Activated T-cell treated with anti-CD3 and anti-CD28 coated beads, Interleukin-2, amount 50 U/mL, for 72 hours (primary cell): ENCODE measurements at places on chromosomes 3 and 15. TPM values are rescaled to one million over a fixed set of nuclear protein-coding genes. Genes with fewer than 3 reads are reported as not detected.

Gene IQCH
- 3.6 TPM for total RNA-seq

Gene OR5K2
- not detected for total RNA-seq

Gene UROC1
- total RNA-seq: not detected

Gene COL6A5
- not detected for total RNA-seq

Gene GOLGA8H
- 0.46 TPM for total RNA-seq

Gene PLSCR2
- total RNA-seq: 0.34 TPM

Gene THSD4
- total RNA-seq: not detected

Gene FSTL1
- 1.7 TPM for total RNA-seq

Gene TMEM158
- total RNA-seq: not detected

Gene ARNT2
- total RNA-seq: 0.19 TPM

Gene ENTPD3
- total RNA-seq: not detected

Gene CORO2B
- total RNA-seq: not detected

DNA sequence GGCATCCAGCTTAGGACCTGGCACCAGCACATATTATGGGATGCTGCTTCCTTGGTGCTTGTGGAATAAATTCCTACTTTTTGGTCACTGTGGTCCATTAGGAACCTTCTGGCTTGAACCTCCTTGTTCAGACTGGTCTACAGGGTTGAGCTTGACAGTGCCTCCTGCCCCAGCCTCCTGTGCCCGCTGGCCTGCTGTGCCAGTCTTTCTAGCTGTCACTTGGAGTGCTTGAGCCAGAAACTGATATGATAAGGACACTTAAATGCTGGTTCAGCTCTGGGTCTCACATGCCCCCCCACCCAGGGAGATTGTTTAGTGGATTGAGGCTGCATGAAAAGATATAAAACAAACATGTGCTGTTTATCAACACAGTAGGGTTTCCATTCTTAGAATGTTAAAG, 147.8 kb downstream of the SLCO3A1 start:
- no peak for DNase-seq

GRCh38 chr15:36428102-36428845, 151.2 kb upstream of the CDIN1 start:
- no peak for DNase-seq

- no peak for DNase-seq
Observed at GRCh38 chr3:45632956-45633355, 38.4 kb downstream of the LIMD1 start.

DNA sequence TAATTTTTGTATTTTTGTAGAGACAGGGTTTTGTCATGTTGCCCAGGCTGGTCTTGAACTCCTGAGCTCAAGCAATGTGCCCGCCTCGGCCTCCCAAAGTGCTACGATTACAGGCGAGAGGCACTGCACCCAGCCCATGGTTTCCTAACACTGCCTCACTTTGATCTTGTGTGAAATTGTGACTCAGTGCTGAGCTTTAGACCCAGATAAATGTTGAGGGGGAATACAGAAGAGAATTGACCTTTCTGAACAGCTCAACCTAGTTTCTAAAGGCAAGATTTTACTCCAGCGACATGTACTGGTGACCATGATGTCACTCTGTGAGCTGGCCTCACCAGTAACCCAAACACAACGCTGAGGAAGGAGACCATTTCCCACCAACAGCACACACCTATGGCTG, 73.5 kb downstream of the ATP1B3 start:
- no peak for DNase-seq

DNA sequence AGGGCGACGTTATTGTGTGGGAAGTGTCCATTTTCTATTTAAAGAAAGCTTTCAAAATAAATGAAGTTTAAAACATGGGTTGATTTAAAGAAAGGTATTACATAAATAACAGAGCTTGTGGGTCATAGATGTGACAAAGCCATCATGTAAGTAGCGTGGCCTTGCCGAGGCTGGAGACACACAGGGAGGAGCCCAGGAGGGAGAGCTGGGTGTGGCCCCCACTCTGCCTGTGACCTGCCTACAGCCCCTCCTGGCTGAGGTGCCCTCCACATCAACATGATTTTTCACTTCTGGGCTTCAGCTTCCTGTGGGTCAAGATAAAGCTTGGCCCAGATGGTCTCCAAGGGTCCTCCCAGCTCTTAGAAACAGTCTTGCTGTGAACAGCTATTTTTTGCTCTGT, 12.5 kb upstream of the MGLL start:
- DNase-seq: no peak

DNA sequence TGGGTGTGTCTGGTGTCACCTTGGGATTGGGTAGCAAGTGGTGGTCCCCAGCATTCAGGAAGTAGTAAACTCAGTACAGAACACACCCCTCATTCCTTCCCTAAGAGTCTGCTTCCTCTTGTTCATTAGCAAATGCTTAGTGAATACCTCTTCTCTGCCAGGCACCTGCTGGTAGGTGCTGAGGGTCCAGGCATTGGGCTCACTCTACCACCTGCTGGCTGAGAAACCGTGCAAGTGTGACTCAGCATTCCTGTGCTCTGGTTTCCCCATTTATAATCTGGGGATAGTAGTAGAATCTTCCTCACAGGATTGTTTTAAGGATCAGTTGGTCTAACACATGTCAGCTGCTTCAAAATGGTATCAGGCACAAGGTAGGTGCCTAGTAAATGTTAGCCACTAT, 4.8 kb downstream of the SHF start:
- DNase-seq: no peak

DNA sequence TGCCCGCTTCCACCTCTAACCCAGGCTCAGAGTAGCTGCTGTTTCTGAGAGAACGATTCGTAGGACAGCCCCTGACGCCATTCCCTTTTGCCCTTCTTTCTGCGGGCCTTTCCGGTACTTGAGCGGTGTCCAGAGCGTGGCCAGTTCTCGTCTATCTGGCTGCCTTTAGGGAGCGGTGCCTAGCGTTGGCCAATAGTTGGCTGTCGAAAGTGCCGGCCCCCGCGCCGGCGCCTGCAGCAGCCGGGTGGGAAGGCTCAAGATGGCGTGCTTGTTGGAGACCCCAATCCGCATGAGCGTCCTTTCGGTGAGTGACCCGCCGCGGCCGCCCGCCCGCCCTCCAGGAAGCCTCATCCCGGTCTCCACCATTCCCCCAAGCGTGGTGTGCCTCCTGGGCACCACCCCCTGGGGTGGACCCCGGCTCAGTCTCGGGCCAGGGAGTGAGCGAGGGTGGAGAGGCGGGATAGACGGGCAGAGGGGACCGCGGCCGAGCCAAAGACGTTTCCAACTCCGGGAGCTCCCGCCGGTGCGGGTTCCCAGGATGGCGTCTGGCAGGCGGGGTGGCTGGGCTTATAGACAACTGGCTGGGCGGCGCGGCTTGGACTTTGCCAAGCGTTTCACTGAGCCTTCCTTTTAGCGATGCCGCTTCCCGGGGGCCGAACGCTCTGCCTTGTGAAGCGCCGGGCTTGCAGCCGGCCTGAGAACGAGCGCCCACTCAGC, at the start of gene ARMC8:
Gene ARMC8, plus strand, starts transcription at position 6 of the 717 bp plus-strand sequence. Its CDS starts 254 bp downstream, at position 260.
- peak; percentile 35 for DNase-seq

GRCh38 chr3:62183969-62184368, 189.4 kb downstream of the FEZF2 start:
- no peak for DNase-seq

- DNase-seq: no peak
Observed at GRCh38 chr3:13047296-13048165, 25.7 kb downstream of the IQSEC1 start.

DNA sequence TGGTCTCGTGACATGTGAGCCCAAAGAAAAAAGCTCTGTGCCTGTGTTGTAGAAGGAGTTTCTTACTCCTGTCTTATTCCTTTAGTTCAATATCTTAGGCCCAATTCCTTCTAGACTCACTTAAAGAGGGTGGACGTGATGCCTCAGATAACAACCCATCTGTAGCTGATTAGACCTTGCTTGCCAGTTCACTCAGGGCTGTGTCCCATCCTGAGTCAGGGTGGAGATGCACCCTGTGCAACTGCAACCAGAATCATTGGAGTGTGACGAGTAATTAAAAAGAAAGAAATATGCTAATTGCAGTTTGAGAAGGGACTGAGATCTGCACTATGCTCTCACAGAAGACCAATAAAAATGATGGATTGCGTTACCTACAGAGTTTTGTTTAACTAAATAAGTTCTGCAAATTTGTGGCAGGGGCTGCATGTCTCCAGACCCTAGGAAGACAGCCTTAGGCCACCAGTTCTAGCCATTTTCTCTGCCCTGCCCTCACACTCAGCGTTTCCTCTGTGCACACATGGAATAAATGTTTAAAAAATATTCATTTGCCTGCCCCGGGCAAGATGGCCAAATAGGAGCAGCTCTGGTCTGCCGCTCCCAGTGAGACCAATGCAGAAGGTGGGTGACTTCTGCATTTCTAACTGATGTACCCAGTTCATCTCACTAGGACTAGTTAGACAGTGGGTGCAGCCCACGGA, 83.0 kb downstream of the MOBP start:
- DNase-seq: no peak

DNA sequence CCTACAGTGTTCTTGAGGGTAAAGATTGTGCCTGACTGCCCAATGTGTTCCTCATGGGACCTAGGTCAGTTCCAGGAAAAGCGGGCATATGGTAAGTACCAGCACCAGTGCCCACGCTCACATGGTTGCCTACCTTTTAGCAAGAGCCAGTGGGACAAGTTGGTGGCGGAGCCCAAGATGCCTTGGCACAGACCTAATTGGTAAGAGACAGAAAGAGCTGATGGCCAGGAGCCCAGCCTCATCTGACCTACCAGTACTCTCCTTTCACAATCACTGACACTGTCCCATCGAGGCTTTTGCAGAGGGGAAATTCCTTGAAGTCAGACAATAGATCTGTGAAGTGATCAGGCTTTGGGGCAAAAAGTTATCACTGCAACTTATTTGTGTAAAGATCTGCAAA, 98.4 kb upstream of the BCL6 start:
- no peak for DNase-seq

GRCh38 chr15:79067072-79067833, 23.3 kb downstream of the RASGRF1 start:
- no peak for DNase-seq

DNA sequence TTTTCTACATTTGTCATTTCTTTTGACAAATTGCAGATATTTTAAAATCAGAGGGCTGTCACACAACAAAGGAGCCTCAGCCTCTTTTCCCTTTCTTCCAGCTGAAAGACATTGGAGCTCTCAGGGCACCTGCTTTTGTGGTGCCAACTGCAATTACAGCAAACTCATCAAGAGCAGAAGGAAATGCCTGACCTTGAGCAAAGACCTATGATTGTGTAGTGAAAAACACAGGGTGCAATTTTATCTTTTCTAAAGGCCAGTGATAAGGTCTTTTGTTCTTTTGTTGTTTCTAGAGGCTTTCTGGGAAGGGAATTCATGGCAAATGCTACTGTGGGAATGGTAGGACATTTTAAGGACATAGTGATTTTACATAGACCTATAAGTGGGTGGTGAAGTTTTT, 214.3 kb downstream of the OXSM start:
- no peak for DNase-seq

DNA sequence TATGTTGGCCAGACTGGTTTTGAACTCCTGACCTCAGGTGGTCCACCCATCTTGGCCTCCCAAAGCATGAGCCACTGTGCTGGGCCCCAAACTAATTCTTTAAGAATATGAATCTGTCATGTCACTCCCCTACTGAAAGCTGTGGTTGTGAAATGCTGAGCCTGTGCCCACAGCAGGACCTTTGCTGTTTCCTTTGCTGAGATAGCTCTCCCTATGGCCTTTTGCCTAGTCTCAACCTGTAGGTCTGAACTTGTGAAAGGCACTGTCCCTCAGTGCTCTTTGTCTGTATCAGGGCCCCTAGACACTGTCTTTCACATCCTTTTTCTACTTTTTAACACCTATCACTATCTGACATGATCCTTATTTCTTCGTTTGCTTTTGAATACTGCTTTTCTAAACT, 62.7 kb upstream of the CCR4 start:
- DNase-seq: no peak

- no peak for DNase-seq
Observed at GRCh38 chr3:14775563-14775962, 43.2 kb upstream of the FGD5 start.

DNA sequence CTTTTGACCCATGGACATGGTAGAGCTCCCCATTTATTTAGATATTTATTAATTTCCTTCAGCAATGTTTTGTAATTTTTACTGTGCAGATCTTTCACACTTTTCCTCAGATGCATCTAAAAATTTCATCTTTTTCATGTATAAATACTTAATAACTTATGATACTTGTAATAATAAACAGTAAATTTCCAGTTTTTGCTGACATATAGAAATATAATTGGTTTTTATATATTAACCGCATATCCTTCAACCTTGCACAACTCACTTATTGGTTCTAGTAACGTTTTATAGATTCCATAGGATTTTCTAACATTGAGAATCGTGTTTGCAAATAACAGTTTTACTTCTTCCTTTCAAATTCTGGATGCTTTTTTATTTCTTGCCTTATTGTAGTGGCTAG, 3.5 kb upstream of the ZNF621 start:
- DNase-seq: no peak

GRCh38 chr15:32966512-32966911, 228.0 kb downstream of the FMN1 start:
- DNase-seq: no peak

DNA sequence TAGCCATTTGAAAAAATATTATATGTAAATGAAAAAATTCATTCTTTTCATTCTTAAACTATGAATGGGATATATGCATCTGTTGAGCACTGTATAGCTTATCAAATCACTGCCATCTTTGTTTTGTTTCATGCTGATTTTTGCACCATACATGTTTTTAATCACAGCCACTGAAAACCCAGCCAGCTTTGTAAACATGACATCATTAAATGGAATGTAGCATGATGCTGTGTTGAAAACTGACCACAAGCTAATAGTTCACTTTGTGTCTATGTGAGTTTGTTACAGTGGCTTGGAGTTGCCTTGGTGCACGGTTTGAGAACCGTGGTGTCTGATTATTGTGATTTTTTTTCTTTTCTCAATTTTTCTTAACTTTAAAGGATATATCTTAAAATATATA, 75.7 kb downstream of the GMPS start:
- no peak for DNase-seq

DNA sequence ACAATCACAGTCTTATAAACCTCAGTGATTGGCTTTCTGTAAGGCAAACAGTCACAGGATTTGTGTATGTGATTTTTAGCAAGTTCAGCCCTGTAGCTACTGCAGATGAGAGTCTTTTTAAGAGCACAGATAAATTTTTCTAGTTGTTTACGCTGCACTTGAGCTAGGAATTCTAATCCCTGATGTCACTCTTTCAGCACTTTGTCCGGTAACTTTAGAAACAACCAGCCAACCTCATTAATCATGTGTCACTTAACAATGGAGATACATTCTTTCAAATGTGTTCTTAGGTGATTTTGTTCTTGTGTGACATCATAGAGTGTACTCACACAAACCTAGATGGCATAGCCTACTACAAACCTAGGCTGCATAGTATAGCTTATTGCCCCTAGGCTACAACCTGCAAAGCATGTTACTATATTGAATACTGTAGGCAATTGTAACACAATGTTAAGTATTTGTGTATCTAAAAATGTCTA, 36.8 kb upstream of the GOLGA6L2 start:
- DNase-seq: no peak

GRCh38 chr15:23764716-23765115, 77.6 kb upstream of the NDN start:
- no peak for DNase-seq
